ENCODE measurements at places on chromosomes 2 and 18.

- peak; percentile 22 for DNase-seq
Observed at GRCh38 chr18:71238974-71239624, 950.3 kb downstream of the SOCS6 start.

- peak; percentile 36 for DNase-seq
Observed at GRCh38 chr2:191571163-191571769, 106.7 kb upstream of the NABP1 start.

- DNase-seq: peak; percentile 60
Observed at GRCh38 chr18:49510393-49511115, 23.5 kb upstream of the C18orf32 start.

- no peak for DNase-seq
Observed at GRCh38 chr18:1370552-1370951, 465.9 kb downstream of the ADCYAP1 start.

GRCh38 chr2:138919120-138919747, 139.0 kb upstream of the NXPH2 start:
- DNase-seq: no peak

DNA sequence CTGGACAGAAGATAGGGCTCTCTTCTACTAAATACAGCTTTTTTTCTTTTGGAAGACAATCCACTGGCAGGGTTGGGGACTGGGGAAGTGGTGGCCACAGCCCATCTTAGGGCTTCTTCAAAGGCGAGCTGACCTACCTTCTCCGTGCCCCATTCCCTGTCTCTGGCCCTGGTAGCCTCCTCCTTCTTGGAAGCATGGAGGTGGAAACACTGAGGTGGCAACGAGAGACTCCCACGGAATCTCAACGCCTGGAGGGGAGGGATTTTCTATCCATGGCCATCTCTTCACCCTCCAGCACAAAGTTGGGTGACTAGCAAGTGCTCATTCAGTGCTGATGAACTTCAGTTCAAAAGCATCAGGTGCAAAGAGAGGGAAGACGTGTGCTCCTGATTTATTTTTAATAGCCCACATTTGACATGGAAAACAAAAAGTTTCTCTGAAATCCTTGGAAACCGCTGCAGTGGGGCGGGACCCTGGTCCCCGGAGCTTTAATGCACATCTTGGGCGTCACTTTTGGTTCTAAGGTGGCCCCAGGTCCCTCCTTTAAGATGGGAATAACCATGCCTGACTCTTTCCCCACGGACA, 633 bp upstream of the ARMC9 start:
- no peak for DNase-seq

DNA sequence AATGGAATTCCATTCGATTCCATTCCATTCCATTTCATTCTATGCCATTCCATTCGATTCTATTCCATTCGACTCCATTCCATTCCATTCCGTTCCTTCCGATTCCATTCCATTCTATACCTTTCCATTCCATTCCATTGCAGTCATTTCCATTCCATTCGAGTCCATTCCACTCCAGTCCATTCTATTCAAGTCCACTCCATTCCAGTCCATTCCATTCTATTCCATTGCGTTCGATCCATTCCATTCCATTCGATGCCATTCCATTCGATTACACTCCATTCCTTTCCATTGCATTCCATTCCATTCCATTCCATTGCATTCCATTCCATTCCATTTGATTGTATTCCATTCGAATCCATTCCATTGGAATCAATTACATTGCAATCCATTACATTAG, 1119.8 kb downstream of the RPIA start:
- no peak for DNase-seq

DNA sequence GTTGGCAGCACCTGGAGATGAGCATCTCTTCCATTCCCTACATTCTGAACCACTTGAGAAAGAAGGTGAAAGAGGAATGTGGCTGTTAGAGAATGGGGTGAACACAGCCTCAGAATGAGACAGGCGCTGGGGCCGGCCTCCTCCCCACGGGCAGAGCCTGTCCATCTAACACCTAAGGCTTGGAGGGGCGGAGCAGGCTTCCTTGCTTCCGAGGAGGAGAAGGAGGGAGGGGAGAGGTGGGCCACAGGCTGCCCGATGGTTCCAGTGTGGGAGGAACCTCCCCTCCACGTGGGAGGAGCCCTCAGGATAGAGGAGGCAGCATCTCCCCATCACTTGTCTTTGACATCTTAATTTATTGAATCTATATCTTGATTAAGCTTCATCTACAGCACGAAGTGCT, 68.6 kb downstream of the CIB4 start:
- no peak for DNase-seq

DNA sequence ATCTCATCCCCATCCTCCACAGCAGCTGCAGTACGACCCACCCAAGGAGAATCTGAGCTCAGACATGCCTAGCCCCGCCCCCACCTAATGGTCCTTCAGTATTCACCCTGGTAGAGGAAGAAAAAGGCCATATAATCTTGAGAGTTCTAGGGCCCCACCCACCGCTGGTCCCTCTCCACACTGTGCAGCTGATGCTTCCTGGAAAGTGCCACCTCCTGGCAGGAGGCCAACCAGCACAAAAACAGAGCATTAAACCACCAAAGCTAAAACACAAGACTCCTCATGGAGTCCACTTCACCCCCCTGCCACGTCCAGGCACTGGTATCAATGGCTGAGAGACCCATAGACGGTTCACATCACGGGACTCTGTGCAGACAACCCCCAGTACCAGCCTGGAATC, 40.7 kb downstream of the MC4R start:
- DNase-seq: no peak

- DNase-seq: no peak
Observed at GRCh38 chr2:222332116-222332515, 33.3 kb upstream of the PAX3 start.

DNA sequence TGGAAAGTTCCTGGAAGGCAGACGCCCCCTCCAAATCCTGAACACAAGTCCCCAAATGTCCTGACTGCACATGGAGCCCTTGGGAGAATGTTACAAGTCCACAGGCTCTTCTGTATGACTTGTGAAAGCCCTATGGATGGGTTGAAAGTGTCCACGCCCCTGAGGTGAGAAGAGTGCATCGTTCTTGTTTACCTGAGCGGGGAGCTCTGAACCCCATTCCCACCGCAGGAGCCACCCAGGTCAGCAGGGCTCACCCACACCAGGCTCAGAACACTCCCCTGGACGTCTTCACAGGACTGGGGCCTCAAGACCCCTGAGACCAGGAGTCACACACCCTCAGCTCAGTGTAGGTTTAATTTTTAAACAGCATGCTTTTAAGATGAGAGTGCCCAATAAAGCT, 84.2 kb upstream of the TMEM18 start:
- DNase-seq: no peak

GRCh38 chr2:202022755-202023154, 10.9 kb upstream of the FZD7 start:
- DNase-seq: no peak

GRCh38 chr2:42941633-42942176, 149.3 kb upstream of the HAAO start:
- DNase-seq: no peak

GRCh38 chr18:34707670-34708069, 2.4 kb upstream of the DTNA start:
- DNase-seq: no peak

- DNase-seq: no peak
Observed at GRCh38 chr2:71220743-71221142, 6.2 kb downstream of the PAIP2B start.

Measured in CD4-positive, alpha-beta memory T cell (primary cell).